ENCODE measurements at places on chromosomes 3 and 15.

DNA sequence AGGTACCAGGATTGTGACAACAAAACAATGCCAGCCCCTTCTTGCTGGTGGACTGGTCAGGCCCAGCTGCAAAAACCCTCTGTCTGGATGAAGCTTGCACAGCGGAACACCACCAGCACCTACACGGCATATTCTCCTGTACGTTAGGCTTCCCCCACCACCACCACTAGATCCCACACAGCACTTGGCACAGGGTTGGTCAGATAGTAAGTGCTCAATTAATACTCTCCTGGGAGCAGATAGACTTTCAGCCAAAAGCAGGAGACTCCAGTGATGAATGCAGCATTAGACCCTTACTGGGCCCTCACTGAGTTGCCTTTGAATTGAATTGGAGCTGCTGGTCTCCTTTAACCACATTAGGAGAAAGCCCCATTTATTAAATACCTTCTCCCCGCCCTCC, 97.9 kb downstream of the CPN2 start:
- DNase-seq = no peak
- H3K27ac ChIP-seq = no peak overlapping the region
- no peaks in the 10 kb centered on the region for H3K36me3 ChIP-seq

DNA sequence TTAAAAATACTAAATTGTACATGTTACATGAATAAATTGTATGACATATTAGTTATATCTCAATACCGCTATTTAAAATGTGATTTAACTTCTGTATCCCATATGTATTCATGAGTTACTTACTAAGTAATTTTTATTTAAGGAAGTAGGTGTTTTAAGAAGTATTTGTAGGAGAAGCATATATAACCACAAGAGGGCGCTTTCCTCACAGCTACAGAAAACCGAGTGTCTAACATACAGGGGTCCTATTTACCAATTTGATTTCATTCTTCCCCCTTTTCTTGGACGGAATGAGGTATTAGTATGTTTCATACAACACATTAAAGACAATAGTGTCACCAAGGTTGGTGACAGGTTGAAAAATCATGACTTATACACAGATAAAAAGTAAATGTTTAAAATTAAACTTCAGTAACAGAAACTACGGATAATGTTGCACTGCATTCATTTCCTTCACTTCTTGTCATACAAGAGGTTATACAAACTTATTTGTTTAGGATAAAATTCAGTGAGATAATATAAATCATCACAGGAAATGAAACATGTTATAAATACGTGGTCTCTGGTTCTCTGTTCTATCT, 253.6 kb downstream of the MAGI1 start:
- no peak overlapping the region for H3K4me3 ChIP-seq
- no peaks in the 10 kb centered on the region for H3K36me3 ChIP-seq
- no peak overlapping the region for H3K27ac ChIP-seq
- no peak for DNase-seq

DNA sequence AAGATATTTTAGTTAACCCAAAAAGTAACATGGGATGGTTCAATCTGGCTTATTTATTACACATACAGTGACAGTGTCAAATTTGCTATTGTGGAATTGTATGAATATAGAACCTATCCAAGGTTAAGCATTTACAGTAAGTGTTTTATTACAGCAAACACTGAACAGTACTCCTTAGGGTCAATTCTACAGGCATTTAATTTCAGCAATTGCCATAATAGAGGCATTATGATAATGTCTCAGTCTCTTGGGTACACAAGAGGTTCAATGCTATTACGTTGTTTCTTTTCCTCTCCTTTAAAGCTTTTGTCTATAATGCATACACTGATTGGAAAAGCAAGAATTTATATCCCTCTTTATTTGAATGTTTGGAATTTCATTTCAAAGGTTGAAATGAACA, 275.7 kb upstream of the NAALADL2 start:
- no peaks in the 10 kb centered on the region for H3K36me3 ChIP-seq
- H3K27me3 ChIP-seq = no peaks in the 10 kb centered on the region
- no peaks in the 10 kb centered on the region for H3K4me1 ChIP-seq
- no peak for DNase-seq
- no peak overlapping the region for H3K27ac ChIP-seq

GRCh38 chr3:56919137-56919796, 117.5 kb upstream of the ARHGEF3 start:
- H3K36me3 ChIP-seq = no peaks in the 10 kb centered on the region
- DNase-seq = no peak
- H3K27ac ChIP-seq = peak overlapping the region; percentile 75
- no peaks in the 10 kb centered on the region for H3K27me3 ChIP-seq
- no peak overlapping the region for H3K4me3 ChIP-seq

- H3K4me3 ChIP-seq = no peak overlapping the region
- no peak overlapping the region for H3K27ac ChIP-seq
- no peak for DNase-seq
- H3K36me3 ChIP-seq = no peaks in the 10 kb centered on the region
These were observed 169.0 kb upstream of the BCL6 start for GRCh38 chr3:187914231-187914630.

DNA sequence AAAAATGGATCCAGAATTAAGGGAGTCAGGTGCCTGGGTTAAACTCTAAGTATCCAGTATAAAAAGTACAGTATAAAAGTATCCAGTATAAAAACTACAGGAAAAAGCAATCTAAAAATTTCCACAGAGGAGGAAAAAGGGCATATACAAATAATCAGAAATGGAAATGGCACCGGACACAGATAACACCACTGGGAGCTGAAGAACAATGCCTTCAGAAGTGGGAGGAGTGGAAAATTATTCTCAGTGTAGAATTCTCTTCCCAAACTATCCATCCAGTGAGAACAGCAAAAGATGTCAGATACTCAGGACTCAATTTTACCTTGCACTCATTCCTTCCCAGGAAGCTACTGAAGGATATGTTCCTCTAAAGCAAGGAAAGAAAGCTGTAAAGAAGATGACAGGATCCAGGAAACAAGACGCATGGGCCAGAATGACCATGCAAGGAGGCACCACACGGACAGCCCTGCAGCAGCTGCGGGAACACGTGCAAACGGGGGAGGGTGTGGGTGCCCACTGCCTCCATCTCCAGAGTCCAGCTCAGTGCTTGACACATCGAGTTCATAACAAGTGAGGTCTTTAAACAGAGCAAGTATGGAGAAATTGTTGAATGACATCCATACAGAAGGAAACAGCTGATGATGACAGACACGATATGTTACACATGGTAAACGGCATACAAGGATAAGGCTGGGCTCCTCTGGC, 68.5 kb downstream of the CHSY1 start:
- peaks cover 11% of the 10 kb centered on the region for H3K4me1 ChIP-seq
- H3K27me3 ChIP-seq = no peaks in the 10 kb centered on the region
- no peak overlapping the region for H3K4me3 ChIP-seq
- no peak for DNase-seq
- H3K36me3 ChIP-seq = no peaks in the 10 kb centered on the region

DNA sequence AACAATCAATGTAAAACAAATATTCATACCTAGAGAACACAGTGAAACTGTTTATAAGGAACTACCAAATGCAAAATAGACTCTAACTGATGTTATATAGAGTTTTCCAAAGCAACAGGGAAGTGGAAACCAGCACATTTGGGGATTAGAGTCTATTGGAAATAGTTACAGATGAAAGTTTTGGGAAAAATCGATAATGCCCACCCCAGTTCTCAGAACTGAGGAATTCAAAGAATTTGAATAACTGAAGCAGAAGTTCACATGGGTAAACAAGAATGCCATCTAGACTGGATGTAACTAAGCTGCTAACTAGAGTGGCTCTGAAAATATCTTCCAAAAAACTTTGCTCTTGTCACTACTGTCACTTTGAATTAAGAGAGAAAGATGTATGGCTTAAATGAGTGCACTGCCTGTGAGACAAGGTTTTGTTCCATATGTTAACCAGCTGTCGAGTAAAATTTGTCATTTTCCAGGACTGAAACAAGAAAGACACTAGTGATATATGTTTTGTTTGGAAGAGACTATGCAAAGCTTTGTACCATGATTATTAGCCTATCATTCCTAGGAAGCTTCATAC, 9.2 kb upstream of the DENND4A start:
- peaks cover 7% of the 10 kb centered on the region for H3K4me1 ChIP-seq
- no peaks in the 10 kb centered on the region for H3K27me3 ChIP-seq
- H3K27ac ChIP-seq = no peak overlapping the region
- H3K4me3 ChIP-seq = no peak overlapping the region
- H3K36me3 ChIP-seq = no peaks in the 10 kb centered on the region
- DNase-seq = no peak

DNA sequence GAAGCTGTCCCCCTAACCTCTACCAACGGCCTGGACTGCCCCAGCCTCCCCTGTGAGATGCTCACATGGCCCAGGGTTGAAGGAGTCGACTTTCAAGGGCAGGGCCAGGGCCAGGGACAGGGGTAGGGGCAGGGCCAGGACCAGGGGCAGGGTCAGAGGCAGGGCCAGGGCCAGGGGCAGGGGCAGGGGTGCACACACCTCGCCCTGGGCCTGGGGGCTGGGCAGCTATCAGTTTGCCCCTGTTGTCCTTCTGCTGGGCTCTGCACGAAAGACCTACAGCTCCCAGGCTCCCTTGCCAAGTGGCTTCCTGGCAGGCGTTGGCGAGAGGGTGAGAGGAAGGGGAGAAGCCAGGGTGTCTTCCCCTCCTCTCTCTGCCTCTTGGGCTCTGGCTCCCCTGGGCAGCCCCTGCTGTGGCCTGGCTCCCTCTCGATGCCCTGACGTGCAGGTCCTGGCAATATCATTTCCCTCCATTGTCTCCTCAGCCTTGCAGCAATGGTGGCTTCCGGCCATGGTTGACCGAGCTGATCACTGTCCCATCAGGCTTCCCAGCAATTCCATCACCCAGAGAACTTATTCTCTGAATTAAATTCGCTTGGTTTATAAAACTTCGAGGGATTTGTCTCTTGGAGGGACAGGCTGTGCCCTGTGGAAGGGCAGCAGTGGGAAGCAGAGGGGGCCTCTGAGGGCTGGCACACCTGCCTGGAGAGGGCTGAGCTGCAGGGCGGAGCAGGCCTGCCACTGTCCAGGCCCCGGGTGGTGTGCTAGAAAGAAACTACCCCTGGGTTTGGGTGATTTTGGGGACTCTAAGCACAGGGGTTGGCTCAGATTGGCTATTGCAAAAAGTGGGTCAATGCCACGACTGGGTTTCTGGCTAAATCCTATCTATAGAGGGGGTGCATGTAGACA, 13.9 kb downstream of the PRR23E start:
- H3K36me3 ChIP-seq = no peaks in the 10 kb centered on the region
- peaks cover 54% of the 10 kb centered on the region for H3K27me3 ChIP-seq
- DNase-seq = no peak

GRCh38 chr15:99110581-99111320, 5.9 kb downstream of the SYNM start:
- H3K36me3 ChIP-seq = no peaks in the 10 kb centered on the region
- DNase-seq = no peak

GRCh38 chr3:182124716-182125115, 413.0 kb downstream of the SOX2 start:
- no peak for DNase-seq

DNA sequence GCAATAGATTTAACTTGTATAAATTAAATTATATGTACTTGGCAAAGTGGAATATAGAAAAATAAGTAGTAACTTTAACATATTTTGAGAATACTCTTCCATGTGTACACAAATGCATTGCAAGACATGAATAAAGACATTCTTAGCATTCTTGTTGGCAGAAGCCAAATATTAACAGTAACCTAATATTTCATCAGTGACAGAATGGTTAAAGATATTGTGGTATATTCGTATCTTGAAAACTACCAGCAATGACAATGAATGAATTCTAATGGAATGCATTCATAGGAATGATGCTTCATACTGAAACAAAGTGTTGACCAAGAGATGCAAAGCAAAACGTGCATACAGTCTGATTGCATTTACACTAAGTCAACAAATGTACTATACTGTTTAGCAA, 524.7 kb downstream of the GRM7 start:
- H3K27ac ChIP-seq = no peak overlapping the region
- H3K4me3 ChIP-seq = no peak overlapping the region
- H3K4me1 ChIP-seq = no peaks in the 10 kb centered on the region
- no peaks in the 10 kb centered on the region for H3K36me3 ChIP-seq
- DNase-seq = no peak

GRCh38 chr3:153974614-153975013, 146.6 kb upstream of the ARHGEF26 start:
- no peak overlapping the region for H3K4me3 ChIP-seq
- H3K27ac ChIP-seq = no peak overlapping the region
- H3K36me3 ChIP-seq = no peaks in the 10 kb centered on the region
- DNase-seq = no peak
- H3K4me1 ChIP-seq = no peaks in the 10 kb centered on the region

DNA sequence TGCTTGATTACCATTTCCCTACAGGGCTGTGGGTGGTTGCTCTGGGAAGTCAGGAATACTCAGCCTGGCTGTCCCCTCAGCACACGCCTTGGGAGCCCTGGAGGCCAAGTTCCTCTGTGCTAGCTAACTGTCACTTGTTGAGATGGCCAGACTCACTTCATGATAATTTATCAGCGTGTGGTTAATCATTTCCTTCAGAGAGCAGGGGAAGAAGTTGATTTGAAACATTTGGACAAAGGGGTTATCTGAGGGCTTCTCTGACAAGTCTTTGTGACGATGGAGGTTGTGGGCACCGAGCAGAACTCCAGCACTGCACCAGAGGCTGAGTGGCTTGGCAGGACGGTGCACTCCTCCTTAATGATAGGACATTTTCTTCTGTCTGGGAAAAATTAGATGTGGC, 61.9 kb downstream of the WHAMM start:
- no peak overlapping the region for H3K4me3 ChIP-seq
- H3K36me3 ChIP-seq = no peaks in the 10 kb centered on the region
- H3K27me3 ChIP-seq = peaks cover 4% of the 10 kb centered on the region
- H3K27ac ChIP-seq = no peak overlapping the region
- DNase-seq = no peak

DNA sequence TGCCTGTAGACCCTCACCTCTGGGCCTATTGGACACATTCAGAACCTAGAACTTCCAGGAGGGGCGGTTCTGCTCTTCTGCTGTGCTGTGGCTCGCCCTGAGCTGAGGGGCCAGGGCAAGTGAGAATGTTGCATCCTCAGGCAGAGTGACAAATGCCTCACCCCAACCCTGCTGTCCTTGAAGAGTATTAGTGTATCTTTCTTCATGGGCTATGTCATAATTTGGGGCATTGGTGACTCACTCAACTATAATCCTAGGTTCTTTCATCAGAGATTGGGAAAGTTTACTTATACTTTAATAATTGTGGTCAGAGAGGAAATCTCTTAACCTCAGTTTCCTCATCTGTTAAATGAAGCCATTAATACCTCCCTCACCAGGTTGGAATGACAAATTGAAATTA, 143.8 kb downstream of the SV2B start:
- no peaks in the 10 kb centered on the region for H3K27me3 ChIP-seq
- no peak overlapping the region for H3K27ac ChIP-seq
- H3K4me3 ChIP-seq = no peak overlapping the region
- H3K4me1 ChIP-seq = no peaks in the 10 kb centered on the region
- H3K36me3 ChIP-seq = no peaks in the 10 kb centered on the region
- no peak for DNase-seq

Data from T-cell (primary cell).